ENCODE measurements at places on chromosomes 2 and 18.

- no peak for DNase-seq
These were observed 10.9 kb upstream of the MYOM1 start for GRCh38 chr18:3230401-3231334.

- no peak for DNase-seq
These were observed 46.6 kb upstream of the SP3 start for GRCh38 chr2:174011796-174012195.

DNA sequence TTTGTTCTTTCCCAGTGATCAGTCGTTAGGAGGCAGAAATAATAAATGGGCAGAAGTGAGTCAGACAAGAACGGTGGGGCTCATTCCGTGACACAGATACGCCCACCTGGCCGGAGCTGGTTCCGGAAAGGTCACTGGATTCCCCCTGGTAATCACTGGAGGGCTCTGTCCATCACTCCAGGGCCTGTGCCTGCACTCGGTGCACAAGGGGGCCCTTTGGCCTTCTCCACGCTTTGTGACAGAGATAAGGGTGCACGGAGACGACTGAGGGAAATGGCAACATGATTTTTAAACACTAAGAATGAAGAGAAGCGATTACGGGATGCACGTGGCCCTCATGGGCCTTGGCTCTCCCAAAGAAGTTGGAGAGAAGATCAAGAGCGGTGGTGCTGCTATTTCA, 84.4 kb downstream of the PTGR3 start:
- DNase-seq, result no peak

DNA sequence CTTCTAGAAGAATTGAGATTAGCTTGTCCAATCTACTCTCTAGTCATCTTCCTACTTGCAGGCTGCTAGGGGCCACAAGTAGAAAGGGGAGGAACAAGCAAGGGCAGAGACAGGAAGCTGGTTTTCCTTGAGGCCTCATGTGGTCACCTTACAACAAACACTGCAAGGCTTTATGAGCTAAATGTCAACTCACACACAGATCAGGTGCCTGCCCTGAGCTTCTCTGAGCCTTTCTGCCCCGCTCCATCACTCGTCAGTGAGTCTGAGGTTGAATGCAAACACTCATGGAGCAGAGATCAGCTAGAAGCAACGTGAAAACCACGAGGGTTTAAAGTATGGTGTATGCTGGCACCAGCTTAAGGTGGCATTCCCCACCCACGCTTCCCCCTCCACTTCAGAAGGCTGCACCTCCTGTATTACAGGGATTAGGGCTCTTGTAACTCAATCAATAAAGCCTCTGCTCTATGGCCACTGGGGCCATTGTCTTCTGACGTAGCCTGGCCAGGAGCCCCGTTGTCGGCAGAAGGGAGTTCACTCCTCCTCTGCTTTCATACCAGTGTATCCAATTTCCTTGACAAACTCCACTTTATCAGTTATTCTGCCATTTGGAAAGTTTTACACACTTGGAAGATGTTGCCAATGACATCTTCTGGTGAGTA, 5.4 kb upstream of the CRYGC start:
- DNase-seq, result no peak

- DNase-seq, result no peak
These were observed 521.9 kb downstream of the EPHA4 start for GRCh38 chr2:221050020-221050795.

DNA sequence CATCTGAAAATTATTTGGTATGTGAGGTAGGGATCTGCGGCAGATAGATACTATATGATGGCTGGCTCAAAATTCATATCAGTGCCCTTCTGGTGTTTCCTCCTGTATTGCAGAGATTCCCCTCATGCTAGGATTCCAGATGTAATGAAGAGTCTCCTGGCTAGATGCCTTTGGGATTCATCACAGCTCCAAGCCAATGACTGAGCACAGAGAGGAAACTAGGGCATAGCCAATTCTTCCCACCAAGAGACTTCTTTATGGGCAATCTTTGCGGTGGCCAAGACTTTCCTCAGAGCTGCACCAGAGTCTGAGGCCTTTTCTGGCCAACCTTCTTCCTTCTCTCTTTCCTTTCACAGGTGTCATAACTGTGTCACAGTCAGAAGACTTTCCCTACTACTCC, 25.5 kb upstream of the CIB4 start:
- DNase-seq, result no peak

DNA sequence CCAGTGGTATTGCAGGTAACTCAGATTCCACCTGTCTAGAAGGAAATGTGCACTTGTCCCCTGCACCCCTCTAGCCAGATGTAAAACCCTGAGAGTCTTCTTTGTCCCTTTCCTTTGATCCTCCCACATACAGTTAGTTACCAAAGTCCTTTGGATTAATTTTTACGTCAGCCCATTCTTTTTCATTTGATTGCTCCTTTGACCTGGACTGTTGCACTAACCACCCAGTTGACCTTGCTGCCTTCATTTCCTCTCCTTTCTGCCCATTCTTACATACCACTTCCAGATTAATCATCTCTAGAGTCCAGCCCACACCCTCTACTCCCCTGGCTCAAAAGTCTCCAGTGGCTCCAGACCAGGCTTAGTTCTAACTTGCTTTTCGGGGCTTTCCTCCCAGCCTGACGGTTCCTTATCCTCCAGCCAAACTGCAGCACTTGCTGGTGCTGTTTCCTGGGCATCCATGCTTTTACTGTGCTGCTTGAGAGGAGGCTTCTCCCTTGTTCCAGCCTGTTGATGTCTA, 99.3 kb downstream of the SPTBN1 start:
- no peak for DNase-seq

DNA sequence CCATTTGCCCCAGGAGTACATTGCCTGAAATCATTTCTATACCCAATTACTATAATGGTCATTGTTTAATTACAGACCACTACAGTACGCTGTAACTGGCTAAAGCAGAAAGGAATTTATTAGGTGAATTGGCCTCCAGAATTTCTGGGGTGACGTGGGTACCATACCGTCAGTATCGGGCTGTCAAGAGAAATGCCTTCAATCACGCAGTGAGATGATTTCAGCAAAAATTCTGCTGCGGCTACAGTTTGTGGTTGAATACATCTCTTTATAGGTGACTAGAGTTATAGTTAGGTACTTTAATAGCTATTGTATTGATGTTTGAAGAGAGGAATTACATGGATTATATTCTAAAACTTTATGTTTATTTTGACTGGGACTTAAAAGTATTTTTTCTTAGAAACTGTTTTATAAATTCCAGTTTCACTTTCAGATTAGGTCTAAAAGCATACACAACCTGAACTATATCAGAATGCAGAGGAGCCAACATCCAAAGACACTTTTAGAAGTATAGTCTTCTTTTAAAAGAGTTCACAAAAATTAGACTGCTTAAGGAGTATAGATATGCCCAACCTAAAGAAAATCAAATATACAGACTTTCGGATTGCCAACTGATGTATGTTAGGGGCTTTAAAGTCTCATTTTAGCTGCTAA, 128.4 kb downstream of the TTC27 start:
- DNase-seq, result no peak

GRCh38 chr2:32235315-32235714, 29.4 kb downstream of the NLRC4 start:
- DNase-seq, result no peak

- DNase-seq, result no peak
These were observed 3.0 kb upstream of the ASPRV1 start for GRCh38 chr2:69964353-69964841.

All from GM18507 (cell line).